ENCODE measurements at places on chromosomes 5 and 9.

- no peak for DNase-seq
Measured at GRCh38 chr9:130321539-130321938, 56.0 kb downstream of the HMCN2 start.

DNA sequence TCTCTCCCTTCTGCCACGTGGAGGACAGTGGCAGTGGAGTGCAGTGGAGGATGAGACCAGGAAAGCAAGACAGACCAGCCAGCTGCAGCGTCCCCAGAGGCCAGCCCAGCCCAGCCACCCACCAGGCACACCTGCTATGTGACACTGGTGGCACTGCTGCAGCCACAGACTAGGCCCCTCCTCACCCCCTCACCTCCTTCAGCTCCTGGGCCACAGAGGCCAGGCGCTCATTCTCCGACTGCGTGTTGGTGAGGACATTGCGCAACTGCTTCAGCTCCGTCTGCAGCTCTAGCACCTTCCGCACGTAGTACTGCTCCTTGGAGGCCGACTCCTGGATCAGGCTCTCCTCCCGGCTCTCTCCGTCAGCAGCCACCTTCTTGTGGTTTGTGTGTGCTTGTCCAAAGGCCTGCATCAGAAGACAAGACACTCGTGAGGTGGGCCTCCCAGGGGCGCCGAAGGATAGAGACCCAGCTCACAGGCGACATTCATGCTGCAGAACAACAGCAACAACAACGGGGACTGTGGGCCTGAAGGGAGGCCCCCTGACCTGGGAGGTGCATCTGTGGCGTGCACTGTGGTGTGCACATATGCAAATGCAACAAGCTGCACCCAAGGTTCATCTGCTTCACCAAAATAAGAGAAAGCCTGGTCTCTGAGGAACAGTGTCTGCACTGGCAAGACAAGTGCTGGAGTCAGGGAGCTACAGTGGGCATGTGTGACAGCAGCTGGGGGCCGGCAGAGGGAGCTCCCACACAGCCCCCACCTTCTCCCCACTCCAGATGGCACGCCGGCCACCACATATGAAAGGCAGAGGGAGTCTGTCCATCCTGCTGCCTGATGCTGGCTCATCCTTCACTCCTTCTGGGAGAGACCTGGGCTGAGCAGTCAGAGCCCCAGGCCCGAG is 35.5 kb downstream of the BICD2 start:
- no peak for DNase-seq

- DNase-seq, result no peak
Measured at GRCh38 chr5:77776554-77777206, 541 bp upstream of the TBCA start.

- DNase-seq, result no peak
Measured at GRCh38 chr5:93794954-93795353, 53.6 kb upstream of the POU5F2 start.

- DNase-seq, result no peak
Measured at GRCh38 chr5:89878140-89879132, 531.1 kb downstream of the CETN3 start.

Data from body of pancreas (tissue), 4 donors.